ENCODE measurements at places on chromosomes 6 and 20.

DNA sequence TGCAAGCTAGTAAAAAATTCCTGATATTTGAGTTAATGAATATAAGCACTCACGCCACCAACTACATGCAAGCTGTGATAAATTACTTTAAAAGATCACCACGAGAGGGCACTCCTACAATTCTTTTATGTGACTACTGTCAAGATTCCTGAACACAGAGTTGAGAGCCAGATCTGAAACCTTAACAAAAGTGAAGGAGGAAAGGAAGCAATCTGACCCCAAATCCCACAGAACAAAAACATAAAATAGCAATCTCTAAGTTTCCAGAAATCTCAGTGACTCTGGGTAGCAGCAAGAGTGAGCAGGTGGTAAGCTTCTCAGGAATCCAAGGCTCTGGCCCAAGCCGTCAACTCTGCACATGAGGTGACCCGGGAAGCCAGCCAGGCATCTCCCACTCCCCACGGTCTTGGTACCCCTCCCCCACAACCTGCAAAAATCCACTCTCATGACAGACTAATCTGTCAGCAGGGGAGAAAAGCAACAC is 55.1 kb downstream of the STAU1 start:
- DNase-seq: no peak

DNA sequence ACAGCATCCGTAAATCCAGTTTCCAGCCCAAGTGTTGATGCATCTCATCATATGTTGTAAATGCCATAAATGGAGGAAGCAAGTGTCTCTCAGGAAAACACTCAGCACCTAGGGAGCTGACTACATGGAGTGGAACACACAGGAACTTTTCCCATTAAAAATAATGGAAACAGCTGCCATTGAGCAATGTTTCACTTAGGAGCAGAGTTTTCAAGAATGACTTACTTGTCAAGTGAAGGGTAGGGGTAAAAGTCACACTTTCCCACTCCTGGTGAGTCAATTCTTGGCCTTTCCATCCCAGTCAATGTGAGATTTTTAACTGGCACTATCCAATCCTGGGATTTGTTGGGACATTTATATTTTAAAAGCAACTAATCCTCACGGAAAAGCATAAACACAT is 119.4 kb upstream of the ASF1A start:
- no peak for DNase-seq

DNA sequence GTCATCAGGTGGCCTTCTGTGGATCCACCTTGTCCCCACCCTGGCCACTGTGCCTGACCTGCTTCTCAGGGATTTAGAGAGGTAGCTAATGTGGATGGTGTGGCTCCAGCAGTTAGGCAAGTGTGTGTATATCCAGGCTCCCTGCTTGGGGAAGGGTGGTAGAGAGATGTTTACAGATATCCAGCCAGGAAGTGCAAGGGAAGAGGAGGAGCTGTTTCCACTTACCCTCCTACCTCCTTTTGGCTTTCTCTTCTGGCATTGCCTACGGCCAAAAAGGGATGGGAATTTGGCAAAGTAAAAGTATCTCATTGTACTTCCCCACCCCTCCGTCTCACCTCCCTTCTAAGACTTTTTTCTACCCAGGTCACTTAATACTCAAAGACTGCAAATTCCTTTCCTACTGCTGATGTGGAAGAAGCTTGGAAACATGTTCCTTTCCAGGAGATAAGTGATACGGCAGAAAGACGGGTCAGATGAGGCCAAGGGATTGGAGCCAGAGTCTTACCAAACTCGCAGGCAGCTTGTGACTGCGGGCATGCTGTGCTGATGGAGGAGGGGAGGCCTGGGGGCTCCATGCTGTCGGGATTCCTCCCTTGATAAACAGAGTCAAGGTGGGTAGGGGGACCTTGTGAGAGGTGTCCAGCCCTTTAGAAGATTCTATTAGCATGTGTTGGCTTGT is 253.4 kb downstream of the PRL start:
- no peak for DNase-seq

DNA sequence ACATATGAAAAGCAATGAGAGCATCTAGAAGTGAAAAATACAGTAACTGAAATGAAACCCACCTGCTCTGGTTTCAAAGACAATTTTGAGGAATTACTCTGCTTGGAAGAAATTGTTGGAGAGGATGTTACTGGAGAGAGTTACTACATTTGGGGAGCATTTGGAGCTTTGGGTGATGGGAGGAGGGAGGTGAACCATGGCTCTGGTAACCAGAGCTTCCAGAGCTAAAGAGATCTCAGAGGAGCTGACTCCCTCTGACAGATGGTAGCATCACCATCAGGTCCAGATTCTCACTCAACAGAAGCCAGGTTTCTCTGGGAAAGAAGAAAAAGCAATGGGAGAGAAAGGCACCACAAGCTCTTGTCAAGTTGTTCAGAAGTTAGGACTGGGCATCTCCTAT is 42.2 kb upstream of the SMAP1 start:
- DNase-seq: no peak

GRCh38 chr6:163162874-163163213 is 251.7 kb upstream of the QKI start:
- no peak for DNase-seq

DNA sequence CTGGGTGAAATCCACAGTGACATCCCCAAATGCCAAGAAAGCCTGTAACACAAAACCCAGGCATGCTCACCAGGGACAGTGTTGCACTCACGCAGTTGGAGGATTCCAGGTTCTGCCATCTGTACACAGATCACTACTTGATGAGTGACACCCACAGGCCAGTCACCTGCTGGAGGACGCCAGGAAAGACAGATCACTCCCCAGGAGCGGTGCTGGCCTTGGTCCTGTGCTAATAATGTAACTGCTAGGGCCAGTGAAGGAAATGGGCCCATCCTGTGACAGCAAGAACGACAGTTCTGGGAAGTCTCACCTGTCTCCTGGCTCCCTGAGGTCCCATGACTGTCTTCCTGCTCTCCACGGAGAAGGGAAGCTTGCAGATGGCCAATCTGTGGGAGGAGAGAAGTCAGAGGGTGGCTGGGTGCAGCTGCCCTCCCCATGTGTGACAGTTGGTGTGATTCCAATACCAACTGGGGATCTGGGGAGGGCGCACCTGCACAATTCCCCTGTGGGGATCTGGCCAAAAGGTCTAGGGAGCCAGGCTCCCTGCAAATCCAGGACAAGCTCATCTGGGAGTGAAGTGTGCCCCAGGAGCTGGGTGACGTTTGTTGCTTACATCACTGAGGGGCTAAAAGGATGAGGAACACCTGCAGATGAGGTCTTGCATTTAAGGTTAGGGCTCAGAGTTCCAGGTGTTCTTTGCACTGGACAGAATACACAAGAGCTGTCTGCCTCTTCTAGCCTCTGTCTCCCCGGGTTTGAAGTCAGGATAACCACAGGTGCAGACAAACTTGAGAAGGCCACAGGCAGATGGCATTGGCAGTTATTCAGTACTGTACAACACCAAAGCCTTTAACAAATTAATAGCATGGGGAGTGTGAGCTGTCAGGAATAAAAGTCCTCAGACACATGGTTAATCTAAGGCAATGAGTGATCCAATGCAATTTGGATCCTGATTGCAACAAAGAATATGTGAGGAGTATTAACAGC is 10.3 kb downstream of the ZNF337 start:
- no peak for DNase-seq

DNA sequence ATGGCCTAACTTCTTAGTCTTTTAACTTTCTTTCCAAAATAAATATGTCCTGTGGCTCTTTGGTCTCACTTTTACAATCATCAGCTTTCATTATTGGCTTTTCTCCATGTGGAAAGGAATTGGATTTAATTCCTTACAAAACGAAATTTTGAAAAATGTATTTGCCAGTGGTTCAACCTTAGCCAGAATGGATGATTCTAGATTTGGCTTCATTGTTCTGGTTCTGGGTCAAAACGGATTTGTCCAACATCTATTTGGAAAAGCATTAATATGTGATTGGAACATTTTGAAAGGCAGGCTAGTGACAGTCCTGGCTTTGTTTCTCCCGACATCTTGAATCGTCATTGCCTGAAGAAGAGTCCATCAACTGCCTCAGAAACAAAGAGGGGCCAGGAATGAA is 59.2 kb downstream of the TENT5A start:
- no peak for DNase-seq

DNA sequence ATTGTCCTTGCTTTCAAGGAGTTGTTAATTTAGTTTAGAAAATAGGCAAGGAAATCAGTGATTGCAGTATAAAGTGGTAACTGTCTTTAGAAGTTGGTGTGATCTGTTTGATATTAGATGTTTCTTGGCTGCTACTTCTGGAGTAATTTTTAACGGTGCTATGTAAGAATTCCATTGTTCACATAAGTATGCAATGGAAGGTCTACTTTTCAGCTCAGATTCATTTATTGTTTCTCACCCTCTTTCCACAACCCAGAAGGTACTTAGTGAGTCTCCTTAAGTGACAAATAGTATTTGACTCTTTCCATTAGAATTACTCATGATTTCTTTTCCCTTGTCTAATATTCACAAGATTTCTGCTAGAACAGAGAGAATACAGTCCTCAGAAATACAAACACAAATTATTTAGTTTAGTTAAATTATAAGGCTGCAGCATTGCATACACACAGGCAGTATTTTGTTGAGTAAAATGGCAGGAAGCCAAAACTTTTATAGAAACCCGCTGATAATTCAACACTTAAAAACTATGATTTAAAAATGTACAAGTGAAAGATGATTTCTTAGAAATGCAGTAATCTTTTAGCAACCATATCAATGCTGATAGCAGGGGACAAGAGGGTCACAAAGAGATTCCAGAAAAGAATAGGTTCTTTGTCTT is 554.3 kb downstream of the CD109 start:
- DNase-seq: no peak

GRCh38 chr6:119352001-119352400 is 2.4 kb upstream of the MAN1A1 start:
- DNase-seq: no peak

- no peak for DNase-seq
These were observed 47.3 kb upstream of the ADGRG6 start for GRCh38 chr6:142254513-142254912.

- DNase-seq: no peak
These were observed 4.0 kb upstream of the ZMYND8 start for GRCh38 chr20:47360297-47361056.

GRCh38 chr6:21371676-21372171 is 221.8 kb upstream of the SOX4 start:
- DNase-seq: no peak

GRCh38 chr6:7542874-7543624 is 1.6 kb downstream of the DSP start:
- no peak for DNase-seq

GRCh38 chr20:36129160-36129543 is 25.4 kb upstream of the EPB41L1 start:
- no peak for DNase-seq

DNA sequence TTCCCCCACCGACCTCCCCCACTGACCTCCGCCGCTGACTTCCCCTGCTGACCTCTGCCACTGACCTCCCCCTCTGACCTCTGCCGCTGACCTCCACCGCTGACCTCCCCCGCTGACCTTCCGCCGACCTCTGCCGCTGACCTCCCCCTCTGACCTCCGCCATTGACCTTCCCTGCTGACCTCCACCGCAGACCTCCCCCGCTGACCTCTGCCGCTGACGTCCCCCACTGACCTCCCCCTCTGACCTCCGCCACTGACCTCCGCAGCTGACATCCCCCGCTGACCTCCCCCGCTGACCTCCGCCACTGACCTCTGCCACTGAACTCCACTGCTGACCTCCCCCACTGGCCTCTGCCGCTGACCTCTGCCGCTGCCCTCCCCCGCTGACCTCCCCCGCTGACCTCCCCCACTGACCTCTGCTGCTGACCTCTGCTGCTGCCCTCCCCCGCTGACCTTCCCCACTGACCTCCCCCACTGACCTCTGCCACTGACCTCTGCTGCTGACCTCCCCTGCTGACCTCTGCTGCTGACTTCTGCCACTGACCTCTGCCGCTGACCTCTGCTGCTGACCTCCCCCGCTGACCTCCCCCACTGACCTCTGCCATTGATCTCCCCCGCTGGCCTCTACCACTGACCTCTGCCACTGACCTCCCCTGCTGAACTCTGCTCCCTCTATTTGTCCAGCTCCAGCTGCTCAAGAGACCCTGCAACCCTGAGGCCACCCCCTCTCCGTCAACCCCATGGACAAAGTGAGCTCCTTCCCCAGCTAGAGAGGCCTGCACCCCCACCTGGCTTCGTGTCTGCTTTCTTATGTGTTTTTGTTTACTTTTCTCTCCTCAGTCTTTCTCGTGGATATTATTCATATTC is 91.4 kb upstream of the AFDN start:
- DNase-seq: no peak

DNA sequence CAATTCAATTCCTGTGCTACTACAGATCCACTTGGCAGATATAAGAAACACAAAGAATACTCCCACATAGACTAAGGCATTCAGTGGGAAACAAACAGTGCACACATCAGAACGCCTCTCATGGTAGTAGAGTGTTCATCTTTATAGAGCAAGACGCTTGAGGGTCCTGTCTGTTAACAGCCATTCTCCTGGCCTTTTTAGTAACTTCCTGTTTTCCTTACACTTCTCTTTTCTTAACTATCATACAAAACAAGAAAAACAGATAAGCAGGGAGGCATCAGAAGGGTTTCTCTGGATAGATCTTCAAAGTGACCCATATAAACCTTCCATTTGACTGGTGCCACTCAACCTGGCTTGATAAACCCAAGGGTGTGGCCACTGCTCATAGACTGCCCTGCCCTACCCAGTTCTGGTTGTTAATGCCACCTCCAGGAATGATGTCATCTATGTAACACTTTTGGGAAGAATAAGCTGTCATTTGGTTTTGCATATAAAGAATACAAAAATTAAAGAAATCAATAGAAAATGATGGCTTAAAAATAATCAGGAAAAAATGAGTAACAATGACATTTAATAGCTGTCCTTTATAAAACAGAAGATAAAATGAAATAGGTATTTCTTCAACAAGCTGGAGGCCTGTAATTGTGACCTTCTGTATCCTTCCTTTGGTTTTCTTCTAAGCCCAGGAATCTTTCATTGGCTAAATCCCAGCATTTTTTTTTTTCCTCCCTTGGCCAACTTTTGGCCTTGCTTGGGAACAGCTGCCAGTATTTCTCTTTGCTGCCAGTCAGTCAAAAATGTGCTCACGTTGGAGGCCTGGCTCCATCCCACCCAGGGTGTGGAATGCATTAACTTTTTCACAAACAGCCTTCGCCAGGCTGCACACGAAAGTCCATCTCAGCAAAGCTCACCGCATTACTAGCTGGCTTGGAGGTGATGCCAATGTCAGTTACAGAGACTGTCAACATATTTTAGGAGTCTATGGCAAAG is 103.5 kb downstream of the GJA10 start:
- DNase-seq: no peak

DNA sequence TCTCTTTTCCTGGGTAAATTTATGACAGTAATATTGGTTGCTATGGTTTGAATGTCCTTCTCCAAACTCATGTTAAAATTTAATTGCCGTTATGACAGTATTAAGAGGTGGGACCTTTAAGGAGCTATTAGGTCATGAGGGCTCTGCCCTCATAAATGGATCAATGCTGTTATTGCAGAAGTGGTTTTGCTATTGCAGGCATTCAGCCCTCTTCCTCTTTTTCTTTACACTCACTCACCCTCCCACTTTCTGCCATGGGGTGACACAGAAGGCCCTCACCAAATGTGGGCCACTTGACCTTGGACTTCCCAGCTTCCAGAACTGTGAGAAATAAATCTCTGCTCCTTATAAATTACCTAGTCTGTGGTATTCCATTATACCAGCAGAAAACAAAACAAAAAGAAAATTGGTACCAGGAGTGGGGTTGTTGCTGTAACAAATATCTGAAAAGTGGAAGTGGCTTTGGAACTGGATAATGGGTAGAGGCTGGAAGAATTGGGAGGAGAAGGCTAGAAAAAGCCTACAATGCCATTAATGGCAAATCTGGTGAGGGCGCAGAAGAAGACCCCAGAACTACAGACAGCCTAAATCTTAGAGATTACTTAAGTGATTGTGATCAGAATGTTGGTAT is 24.8 kb upstream of the IGF2R start:
- DNase-seq: no peak
